ENCODE measurements at places on chromosomes 6 and 20.

DNA sequence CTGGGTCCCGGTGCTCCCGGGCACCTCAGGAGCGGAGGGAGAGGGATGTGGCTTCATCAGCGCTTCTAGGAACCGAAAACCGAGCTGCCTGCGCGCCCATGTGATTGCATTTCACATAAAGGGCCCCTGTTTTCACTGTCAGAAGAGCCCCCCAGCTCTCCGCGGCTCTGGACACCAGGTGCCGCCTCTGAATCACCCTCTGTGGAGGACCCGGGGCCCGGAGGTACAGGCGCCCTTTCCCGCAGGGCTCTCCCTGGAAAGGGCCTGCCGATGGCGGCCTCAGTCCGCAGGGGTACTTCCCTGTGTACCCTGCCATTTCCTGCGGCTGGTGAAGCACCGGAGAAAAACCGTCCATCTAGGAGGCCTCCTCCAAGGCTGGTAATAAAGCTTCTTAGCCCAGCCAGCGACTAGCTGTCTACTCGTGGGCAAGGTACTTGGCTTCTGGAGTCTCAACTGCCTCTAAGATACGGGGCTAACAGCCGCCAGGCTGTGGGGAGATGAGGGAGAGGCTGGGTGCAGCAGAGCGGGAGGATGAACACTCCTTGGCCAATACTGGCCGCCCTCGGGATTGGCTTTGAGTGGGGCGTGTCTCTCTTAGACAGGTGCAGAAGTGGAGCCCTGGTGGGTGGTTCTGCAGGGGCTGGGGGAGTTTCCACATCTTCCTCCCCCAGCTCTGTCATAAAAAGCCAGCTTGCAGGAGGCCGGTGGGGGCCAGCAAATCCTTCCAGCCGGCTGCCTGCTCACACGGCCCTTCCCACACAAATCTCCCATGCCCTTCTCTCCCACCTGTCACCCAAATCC lies 1.6 kb downstream of the PPP1R16B start:
- DNase-seq = no peak

DNA sequence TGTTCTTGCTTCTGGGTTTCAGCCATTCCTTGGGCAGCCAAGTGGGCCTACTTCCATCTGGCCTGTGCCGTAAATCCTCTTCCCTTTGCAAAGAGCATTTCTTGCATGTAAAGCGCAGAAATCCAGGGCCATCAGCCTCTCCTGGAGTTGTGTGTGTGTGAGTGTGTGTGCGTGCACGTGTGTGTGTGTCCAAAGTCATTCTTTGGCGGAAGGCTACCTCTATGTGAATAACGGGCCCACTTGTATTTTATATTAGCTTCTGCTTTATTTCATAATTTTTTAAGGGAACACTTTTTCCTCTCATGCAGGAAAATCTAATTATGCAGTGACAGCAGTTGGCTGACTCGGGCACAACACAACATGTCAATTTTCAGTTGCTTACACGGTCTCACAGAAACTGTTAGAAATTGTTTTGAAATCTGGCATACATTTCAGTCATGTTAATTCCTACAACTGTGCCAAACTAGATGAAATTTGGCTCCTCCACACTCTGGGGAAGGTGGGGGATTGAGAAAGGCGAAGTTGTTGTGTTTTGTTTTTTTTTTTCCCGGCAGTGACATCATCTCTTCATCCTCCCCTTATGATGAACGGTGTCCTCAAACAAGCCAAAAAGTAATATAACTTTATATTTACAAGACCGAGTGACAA lies 223.7 kb upstream of the TSHZ2 start:
- no peak for DNase-seq

DNA sequence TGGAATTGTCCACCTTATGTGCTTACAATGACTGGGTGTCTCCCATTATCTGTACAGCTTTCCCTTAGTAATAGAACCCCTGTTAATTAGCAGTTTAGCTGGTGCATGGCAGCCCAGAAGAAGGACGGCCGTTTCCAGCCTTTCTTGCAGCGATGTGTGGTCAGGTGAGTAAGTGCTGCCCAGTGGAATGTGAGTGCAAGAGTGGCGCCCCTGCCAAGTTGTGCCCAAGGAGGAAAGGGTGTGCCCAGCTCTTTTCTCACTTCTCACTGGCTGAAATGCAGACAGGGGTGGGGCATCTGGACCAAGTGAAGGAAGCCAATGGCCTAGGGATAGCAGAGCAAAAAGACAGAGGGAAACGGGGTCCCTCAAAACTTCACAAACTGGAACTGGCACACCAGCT lies 296.8 kb downstream of the PREX1 start:
- no peak for DNase-seq

DNA sequence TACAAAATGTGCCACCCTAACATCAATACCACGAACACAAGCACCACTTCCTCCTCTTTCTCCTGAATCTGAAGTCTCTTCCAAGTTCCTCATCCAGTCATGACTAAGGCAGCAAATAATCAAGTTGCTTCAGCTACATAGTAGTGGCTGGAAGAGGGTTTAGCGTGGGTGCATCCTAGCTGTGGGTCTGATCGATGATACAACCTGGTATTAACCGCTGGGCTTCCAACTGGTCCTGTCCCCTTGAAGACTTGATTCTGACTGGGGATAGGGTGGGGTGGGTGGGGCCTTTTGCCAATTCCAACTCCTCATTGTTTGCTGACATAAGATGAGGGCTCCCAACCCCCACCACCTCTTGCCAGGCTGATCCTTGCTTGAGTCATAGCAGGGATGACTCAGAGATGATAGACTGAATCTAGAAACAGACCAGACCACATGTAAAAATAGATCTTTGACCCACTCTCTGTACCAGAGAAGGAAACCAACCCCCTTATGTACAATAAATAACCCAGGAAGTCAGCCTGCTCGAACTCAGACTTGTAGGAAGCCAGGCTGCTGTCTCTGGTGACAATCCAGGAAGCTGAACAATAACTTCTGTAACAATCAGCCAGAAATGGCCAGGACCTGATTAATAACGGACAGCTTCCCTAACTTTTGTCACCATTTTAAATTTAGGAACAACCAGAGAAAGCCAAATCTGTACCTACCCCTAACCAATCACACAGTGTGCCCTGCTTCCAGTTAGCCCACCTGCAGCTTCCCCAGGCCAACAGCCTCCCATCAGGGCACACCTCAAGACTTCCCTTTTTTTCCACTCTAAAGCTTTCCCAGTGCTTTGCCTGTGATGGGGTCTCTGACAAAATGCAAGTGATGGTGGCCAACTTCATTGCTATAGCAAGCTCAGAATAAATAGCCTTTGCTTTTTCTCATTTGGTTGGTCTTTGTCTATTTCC lies 68.9 kb upstream of the FAM184A start:
- DNase-seq = peak; percentile 47

GRCh38 chr20:18003897-18004296 lies 35.1 kb downstream of the MGME1 start:
- no peak for DNase-seq

GRCh38 chr6:26067367-26067766 lies 19.9 kb upstream of the HFE start:
- DNase-seq = no peak

GRCh38 chr6:53715434-53715833 lies 49.9 kb upstream of the KLHL31 start:
- no peak for DNase-seq

- DNase-seq = no peak
These were observed 237.5 kb downstream of the CDC5L start for GRCh38 chr6:44624936-44625573.

DNA sequence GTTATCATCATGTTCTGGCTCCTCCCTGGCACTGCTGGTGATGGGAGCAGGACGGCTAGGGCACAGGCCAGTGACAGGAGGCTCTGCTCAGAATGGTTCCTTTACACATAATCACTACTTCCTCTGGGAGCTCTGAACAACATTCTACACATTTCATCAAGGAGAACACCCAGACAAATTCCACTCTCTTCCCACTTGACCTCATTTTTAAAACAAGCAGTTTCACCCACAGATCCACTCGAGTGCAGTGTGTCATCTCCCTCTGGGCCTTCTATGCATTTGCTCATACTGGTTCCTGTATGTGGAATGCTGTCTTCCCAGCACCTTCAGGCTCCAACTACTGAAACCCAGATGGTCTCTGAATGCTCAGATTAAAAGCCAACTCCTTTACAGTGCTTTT lies 84.8 kb downstream of the ELOVL5 start:
- DNase-seq = no peak

GRCh38 chr6:7200598-7201443 lies 93.1 kb downstream of the RREB1 start:
- DNase-seq = no peak

GRCh38 chr20:40803381-40803780 lies 114.3 kb upstream of the MAFB start:
- DNase-seq = no peak

GRCh38 chr20:36585410-36586125 lies 12.2 kb downstream of the TGIF2 start:
- no peak for DNase-seq

DNA sequence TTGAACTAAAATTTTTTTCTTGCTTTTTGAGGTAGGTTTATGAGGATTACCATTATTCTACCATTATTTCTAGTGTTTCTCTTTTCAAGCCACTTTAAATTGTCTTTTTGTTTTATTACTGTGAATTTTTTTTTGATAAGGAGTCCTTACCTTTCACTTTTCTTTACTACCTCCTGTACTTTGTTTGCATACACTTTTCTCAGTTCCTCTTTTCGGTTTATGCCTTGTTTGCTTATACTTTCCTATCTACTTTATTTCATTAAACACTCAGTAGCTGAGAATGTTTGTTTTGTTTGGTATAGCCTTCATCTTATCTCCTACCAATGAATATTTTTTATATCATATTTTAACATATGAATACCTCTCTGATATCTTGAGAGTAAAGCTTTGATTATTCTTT lies 147.9 kb downstream of the TFAP2B start:
- no peak for DNase-seq

DNA sequence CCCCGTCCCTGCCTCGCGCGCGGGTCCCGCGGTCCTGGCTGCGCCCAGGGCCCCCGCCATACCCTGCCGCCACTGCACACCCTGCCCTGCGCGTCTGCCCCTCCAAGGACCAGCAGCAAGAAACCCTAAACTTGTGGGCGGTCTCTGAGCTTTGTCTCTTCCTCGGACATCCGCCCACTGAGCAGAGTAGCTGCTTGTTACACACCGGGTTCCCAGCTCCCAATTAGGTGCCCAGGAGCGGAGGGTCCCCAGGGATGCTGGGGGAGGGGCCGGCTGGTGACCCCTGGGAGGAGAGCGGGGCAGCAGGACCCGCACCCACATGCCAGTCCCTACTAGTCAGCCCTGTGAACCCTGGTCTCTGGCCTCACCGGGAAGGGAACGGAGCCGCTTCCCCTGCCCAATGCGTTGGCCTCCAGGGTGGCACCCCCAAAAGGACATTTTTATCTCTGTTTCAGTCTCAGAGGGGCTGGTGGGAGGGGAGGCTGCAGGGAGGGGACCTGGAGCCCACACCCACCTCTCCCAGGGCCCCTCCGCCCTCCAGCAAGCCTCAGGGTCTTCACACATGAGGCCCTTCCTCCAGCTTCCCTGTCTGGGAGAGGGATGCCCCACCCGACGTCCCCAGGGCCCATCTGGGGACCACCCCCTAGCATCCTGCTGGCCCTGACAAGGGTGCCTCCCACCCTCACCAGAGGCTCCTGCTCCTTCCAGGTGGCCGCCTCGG lies 10.5 kb downstream of the STMN3 start:
- DNase-seq = no peak

- peak; percentile 30 for DNase-seq
These were observed 28.9 kb upstream of the CCR6 start for GRCh38 chr6:167093922-167094432.

- DNase-seq = no peak
These were observed 188.2 kb downstream of the ERMARD start for GRCh38 chr6:169939554-169940164.

DNA sequence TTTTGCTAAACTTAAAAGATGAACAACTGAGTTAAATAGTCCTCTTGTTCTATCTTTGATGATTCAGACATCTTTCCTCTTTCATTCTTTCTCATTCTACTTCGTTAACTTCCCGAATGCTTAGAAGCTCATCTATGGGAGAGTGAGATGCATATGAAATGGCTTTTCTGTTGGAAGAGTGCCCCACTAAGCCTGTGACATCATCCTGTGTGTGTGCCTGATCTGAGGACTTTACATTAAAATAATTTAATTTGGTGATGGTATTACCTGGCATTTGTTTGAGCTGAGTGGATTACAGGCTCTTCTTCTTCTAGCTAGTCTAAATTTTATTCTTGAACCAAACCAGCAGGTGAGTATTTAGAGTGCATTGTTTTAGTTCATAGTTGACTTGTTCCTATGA lies 626.5 kb downstream of the QKI start:
- no peak for DNase-seq

GRCh38 chr6:164133095-164133494 lies 718.6 kb downstream of the QKI start:
- no peak for DNase-seq

DNA sequence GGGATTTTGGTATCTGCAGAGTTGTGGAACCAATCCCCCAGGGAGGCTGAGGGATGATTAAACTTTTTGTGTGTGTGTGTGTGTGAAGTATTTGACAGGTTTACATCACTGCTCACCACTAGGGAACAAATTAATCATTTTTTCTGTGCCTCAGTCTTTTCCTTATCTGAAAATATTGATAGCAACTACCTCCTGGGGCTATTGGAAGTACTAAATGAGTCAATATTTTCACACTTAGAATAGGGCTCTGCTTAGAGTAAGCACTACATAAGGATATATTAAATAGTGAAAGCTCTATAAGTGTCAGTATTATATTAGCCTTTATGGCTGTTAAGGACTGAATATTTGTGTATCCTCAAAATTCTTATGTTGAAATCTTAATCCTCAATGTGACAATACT lies 155.2 kb upstream of the UST start:
- DNase-seq = no peak

DNA sequence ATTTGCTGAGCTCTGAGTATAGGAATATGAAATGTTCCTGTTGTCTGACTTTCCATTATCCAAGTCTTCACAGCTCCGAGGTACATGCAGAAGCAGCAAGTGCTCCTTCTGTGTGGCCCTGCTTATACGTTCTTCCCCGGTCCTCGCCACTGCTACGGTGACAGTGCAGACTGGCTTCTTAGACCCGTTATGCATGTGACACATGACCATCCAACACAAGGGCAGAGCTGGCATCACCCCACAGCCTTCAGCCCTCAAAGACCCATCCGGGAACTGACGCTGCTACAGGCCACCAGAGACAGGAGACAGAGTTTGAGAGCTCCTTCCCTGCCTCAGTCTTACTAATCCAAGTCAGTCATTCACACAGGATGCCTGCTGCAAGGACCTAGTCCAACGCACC lies 70.4 kb downstream of the TRAM2 start:
- DNase-seq = no peak

GRCh38 chr20:37841389-37841788 lies 61.5 kb upstream of the VSTM2L start:
- no peak for DNase-seq

- no peak for DNase-seq
These were observed 143.7 kb downstream of the PDE10A start for GRCh38 chr6:165519316-165519715.

- no peak for DNase-seq
These were observed 167.3 kb downstream of the TRMT11 start for GRCh38 chr6:126153661-126154060.
